Stimulated activated CD4-positive, alpha-beta T cell treated with anti-CD3 and anti-CD28 coated beads, Interleukin-1b, Interleukin-23, amount 100 ng/mL, for 1 hour (primary cell): ENCODE measurements at places on chromosomes 6 and 20.

DNA sequence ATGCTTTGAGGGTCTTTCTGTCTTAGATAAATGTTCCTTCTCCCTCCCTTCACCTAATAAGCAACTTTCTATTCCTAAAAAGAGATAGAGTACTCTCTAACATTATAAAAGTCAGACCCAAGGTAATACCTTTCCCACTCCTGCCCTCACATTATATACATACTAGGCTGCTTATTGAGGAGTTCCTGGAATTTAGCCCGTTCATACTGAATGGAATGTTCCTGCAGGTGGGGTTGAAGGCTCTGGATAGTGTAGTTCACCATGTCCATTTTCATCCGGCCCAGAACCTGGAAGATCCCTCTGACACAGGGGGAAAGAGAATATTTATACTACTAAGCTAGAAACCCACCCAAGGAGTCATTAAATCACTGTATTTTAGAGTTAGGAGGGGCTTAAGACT is 20.4 kb downstream of the TCP11 start:
- no peak for DNase-seq

GRCh38 chr20:31717478-31718201 is 5.0 kb downstream of the BCL2L1 start:
- no peak for DNase-seq

DNA sequence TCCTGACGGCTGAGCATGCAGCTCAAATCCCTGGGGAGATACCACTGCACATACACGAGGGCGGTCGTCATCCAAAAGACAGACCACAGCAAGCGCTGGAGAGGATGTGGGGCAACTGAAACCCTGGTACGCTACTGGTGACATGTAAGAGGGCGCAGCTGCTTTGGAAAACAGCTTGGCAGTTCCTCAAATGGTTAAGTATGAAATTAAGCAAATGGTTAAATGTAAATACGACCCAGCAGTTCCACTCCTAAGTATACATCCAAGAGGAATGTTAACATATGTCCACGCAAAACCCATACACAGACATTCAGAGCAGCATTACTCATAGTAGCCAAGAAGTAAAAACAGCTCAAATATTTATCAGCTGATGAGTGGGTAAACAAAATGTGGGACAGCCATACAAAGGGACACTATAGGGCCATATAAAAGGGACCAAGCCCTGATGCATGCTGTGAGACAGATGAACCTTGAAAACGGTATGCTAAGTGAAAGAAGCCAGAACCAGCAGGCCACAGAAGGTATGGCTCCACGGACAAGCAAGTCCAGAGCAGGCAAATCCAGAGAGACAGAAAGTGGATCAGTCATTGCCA is 38.5 kb downstream of the RIPOR3 start:
- DNase-seq, result no peak

- no peak for DNase-seq
Measured at GRCh38 chr6:125843593-125843992, 52.8 kb downstream of the NCOA7 start.

- DNase-seq, result no peak
Measured at GRCh38 chr6:81938014-81938856, 185.8 kb upstream of the TENT5A start.

DNA sequence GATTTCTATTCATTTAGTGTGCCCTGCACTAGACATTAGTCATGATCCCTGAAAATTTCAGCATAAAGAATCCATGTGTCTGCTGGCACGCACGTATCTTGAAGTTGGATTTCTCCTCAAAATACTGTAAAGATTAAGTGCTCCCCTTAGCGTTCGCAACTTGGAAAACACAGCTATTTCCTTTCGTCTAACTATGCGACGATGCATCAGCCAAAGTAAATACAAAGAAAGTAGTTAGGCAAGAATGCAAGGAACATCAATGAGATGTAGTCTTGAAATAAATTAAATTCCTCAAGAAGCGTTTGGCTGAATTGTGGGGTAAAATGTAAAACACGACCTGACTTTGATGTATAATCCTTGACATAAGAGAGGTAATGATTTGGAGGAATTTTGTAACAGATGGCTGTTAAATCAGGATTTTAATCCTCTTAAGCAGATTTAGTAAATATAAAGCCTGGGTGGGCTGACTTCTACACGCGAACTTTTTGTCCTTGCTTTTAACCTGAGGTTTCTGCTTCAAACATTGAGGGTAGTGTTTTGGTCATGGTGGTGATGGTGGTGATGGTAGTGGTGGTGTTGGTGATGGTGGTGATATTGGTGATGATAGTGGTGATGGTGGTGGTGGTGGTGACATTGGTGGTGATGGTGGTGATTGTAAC is 88.2 kb downstream of the FOXF2 start:
- DNase-seq, result no peak

DNA sequence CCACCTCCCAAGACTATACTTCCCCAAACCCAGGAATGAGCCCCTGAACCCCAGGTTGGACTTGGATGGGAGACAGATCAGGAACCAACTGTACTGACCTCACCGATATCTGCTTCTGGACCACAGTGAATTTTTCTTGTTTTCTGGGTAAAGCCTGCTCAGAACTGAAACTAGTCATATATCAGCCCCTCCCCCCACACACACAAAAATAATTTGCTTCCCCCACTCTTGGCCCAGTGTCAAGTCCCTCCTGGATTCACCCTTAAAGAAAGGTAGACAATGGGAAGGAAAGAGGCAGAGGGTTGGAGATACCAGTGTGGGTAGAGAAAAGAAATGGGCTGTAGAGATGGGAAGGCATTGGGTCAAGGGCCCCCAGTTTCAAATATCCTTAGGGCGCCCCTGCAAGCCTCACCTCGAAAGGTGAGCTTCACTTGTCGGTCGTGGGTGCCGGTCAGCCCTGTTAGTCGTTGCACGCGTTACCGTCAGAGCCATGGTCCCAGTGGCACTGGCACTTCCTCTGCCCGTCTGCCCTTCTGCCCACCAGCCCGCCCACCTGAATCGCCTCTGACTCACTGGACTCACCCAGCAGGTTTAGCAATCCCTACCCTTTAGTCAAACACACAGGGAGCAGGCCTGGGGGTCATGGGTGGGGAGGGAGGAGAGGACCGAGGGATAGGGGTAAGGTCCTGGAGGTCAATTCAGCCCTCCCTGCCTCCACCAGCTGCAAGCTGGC is 8.5 kb upstream of the SPAG4 start:
- DNase-seq, result no peak

- no peak for DNase-seq
Measured at GRCh38 chr6:35638679-35639078, 50.0 kb downstream of the FKBP5 start.

DNA sequence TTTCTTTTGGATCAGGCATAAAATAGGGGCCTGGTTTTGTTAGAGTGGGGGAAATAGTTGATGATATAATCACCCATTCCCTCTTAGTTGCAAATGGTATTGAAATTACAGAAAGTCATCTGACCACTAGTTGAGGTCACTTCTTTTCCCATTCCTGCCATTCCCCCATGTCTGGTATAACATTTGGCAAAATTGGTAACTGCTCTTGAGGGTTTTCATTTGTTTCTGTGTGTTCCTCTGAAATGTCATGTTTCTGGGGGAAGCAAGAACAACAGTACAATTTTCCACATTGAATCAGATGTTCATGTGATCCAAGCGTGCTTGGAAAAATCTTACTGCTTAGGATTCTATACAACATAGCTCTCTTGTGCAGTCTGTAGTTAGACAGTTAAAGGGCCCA is 7.3 kb downstream of the AIG1 start:
- DNase-seq, result no peak

- no peak for DNase-seq
Measured at GRCh38 chr6:139508023-139508422, 133.6 kb upstream of the CITED2 start.

DNA sequence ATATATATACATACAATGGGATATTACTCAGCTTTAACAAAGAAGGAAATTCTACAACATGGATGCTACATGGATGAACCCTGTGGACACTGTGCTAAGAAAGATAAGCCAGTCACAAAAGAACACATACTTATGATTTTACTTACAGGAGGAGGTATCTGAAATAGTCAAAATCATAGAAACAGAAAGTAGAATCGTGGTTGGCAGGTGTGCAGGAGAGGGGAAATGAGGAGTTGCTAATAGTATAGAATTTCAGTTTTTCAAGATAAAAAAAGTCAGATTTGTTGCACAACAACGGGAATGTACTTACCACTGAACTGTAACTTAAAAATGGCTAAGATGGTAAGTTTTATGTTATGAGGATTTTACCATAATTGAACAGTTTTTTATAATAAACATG is 706.3 kb downstream of the TFAP2A start:
- no peak for DNase-seq

DNA sequence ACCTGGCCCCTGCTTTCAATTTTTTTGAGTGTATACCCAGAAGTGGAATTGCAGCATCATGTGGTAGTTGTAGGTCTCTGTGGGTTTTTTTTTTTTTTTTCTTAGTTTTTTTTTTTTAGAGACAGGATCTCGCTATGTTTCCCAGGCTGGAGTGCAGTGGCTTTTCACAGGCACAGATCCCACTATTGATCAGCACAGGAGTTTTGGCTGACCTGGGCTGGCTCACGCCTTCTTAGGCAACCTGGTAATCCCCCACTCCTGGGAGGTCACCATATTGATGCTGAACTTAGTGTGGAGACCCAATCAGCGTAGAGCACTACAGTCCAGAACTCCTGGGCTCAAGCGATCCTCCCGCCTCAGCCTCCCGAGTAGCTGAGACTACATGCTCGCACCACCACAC is 25.9 kb downstream of the MTO1 start:
- no peak for DNase-seq
